ENCODE measurements at places on chromosomes 3 and 15.

GRCh38 chr3:150064971-150065370, 94.3 kb upstream of the PFN2 start:
- no peak for DNase-seq

- no peak for DNase-seq
Measured at GRCh38 chr15:69557707-69558409, 105.2 kb downstream of the RPLP1 start.

DNA sequence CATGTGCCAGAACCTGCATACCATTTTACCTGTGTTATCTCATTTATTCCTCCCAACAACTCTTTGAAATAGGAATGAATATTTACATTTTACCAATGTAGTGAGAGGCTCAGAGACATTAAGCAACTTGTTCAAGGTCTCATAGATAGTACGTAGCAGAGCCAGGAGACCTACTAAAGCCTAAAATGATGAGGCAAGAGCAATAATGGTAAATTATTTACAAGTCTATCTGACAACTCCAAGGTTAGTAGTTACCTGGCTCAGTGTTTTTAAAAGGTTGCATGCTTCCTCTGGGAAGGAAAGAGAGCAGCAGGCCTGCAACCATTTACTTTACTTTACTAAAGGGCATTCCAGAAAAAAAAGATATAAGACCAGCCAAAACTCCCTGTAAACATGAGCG, 103.0 kb downstream of the CFAP20DC start:
- DNase-seq: no peak

DNA sequence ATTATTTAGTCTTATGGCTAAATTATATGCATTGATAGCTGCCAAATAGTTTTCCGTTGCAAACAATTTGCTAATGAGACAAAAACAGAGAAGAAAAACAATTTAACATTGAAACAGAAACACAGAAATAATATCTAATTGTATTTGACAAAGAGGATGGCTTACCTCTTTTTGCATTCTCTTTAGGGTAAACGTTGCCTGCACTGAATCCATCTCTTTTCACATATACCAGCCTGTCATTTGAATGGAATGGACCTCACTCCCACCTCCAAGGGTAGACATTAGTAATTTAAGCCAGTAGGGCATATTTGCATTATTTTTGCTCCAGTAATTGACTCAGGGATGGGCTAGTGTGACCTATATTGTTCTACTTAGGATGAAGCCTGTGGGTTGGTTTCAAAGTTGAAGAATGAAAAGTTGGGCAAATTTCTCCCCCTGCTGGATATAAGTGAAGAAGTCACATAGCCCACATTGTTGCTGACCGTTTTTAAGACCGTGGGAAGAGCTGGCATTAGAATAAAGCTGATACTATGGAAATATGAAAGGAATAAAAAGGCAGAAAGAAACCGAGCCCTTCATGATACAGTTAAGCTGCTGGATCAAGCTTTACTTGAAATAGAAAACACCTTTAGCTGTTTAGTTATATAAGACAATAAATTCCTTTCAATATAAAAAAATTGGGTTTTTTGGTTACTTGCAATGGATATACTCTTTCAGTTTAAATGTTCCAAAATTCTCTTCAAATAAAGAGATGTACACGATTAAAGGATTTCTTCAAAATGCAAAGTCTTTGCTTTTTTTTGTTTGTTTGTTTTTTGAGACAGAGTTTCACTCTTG, 26.9 kb downstream of the PIERCE2 start:
- peak; percentile 15 for DNase-seq

DNA sequence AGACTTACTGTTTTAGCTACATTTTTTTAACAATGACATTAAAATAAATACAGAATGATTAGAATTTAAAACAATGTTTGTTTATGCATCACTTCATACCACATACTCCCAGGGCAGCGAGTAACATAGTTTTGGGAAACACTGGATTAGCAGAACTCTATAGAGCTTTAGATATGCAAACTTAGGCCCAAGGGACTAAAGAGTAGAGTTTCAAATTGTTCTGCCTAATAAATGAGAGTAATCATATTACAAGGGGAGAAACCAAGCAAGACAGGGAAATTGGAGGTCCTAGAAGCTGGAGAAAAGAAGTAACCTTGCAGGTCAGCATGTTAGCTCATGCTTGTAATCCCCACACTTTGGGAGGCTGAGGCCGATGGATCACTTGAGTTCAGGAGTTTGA, 3.6 kb upstream of the DAZL start:
- no peak for DNase-seq

GRCh38 chr3:125062904-125063618, 7.3 kb upstream of the HEG1 start:
- no peak for DNase-seq

- DNase-seq: no peak
Measured at GRCh38 chr3:138241676-138242075, 54.6 kb downstream of the ARMC8 start.

DNA sequence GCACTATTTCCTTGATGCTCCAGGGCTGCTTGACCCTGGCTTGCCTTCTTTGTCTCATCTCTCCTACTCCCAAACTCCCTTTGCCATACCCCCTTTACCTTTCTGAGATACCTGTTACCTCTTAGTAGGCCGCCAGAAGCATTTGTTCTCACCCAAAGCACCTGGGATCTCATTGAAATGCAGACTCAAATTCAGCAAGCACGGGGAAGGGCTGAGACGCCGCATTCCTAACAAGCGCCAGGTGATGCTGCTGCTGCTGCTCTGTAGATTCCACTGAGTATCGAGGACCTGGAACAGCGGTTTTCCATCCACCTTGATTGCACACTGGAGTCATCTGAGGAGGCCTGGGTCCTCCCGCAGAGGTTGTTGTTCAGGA, 91.8 kb downstream of the TMEM266 start:
- DNase-seq: no peak

- DNase-seq: no peak
Measured at GRCh38 chr3:130661140-130661891, 85.3 kb downstream of the PIK3R4 start.

DNA sequence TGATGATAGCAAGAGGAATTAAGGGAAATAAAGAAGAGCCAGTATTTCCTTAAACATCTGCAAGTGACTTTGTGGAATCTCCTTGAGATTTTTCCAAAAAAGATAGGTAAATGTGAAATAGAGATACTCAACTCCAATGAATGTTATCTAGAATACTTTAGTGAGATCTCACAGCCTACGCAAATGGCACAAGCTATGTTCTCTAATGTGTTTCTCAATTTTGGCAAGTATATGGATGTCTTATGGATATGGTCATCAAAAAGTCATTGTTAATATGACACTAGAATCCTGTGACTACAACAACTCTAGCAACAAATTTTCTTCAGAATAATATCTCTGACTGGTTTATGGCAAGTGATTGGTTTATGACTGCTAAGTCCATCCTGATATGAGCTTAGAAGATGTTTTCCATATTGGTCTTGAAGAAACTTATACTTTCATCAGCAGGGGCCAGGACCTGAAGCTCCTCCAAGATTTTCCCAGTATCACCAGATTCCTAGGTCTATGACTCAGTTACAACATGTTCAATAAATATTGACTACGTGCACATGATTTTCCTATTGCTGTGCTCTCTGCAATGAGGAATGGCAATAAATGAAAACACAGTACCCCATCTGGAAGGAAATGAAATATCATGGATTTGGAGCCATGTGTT, 170.9 kb upstream of the THBS1 start:
- no peak for DNase-seq

- no peak for DNase-seq
Measured at GRCh38 chr3:127036209-127037020, 53.5 kb downstream of the PLXNA1 start.

DNA sequence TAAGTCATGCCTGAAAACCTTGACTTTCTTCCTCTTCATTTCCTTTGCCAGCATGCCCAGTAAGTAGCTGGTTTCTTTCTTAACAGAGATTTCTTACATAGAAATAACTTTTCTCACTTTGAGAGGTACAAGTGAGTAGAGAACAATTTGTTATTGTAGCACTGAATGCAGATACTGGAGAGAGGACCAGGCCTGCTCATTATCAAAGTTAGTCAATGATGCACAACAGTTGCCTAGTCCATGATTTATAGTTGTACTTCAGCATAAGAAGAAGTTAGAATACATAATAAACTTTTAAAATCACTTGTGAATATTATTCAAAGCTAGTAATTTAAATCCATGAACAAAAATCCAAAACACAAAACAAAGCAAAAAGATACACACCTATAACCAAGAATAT, 213.0 kb downstream of the PCCB start:
- no peak for DNase-seq

DNA sequence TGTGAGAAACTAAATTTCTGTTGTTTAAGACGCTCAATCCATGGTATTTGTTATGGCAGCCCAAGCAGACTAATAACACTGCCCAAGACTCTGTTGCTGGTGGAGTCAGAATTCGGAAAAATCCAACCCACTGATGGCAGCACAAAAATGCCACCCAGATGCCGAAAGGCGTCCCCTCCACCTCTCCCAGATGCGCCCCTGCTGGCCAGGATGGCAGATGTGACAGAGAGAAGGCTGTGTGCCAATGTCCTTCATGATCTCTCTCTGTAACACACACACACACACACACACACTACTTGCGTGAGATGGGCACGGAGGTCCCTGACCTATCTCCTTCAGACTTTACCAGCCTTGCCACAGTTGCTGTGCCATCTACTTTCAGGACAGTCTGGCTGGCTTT, 10.9 kb upstream of the LYSMD4 start:
- no peak for DNase-seq

DNA sequence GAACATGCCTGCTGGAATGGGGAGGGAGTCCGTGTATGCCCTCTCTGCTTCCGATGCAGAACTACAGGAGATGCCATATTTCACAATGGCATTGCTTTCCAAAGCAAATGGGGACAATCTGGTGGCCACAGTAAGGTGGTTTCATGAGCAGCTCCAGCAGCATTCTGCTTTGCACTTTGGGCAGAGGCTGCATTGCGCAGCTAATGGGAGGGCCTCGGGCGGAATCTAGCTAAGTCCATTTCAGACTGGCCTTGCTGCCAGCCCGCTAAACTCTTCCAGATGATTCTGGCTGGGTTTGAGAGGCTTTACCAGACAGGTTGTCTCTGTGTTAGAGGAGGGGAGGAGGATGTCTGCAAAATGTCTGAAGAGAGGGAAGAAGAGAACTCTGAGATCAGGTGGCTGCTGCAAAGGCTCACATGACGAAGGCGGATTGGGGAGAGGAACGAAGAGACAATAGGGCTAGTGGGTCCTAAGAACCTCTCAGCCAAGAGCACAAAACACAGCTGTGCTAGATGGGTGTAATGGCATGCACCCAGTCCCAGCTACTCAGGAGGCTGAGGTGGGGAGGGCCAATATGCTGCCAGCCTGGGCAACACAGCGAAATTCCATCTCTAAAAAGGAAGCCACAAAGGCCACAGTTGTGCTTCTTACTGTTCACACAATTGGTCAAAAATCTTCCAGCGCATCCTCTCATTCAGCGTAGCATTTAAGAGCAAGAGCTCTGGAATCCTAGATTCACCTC, 63.7 kb downstream of the BDH1 start:
- DNase-seq: no peak

GRCh38 chr3:170037463-170038433, at the start of gene GPR160:
Gene GPR160, plus strand, starts transcription at chr3:170037995. Its CDS starts 45,978 bp downstream, at chr3:170083973.
- DNase-seq: no peak

DNA sequence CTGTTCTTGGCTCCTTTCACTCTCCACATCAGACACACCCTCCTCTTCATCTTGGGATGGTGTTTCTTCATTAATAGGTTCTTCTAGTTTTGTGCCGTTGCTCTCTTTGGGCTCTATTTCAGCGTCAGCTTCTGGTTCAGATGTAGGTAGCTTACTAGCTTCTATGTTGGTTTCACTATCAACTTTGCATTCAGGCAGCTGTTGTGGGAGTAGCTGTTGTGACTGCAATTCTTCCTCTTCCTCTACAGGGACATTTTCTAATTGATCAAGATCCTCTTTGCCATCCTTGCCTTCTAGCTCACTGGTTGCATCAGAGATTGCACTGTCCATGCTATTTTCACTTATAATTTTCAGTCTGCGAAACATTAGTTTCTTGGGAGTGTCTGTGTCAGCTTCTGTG, 80.1 kb downstream of the SETD2 start:
- no peak for DNase-seq

DNA sequence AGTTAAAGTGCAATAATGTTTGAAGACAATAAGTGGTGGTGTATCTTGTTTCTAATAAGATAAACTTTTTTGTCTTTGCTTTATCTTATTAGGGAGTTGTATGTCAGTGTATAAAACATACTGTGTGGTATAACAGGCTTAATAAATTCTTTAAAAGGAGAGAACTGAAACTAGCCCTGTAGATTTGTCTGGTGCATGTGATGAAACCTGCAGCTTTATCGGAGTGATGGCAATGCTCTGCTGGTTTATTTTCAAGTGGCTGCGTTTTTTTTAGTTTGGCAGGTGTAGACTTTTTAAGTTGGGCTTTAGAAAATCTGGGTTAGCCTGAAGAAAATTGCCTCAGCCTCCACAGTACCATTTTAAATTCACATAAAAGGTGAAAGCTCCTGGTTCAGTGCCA, 2.7 kb downstream of the RPL15 start:
- no peak for DNase-seq

DNA sequence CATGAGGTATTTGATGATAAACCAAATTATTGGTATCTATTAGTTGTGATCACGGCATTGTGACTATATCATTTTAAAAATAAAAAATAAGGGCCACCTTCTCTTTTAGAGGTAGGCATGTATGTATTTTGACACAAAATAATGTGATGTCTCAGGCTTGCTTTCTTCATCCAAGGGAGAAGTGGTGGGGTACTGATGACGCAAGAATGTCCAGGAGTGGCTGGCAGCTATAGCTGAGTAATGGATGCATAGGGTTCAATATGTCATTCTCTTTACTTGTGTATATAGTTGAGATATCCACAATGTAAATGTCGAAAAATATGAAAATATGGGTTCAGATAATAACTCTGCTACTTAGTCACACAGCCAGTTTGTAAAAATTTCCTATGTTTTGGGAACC, 46.8 kb upstream of the NSMCE3 start:
- no peak for DNase-seq

DNA sequence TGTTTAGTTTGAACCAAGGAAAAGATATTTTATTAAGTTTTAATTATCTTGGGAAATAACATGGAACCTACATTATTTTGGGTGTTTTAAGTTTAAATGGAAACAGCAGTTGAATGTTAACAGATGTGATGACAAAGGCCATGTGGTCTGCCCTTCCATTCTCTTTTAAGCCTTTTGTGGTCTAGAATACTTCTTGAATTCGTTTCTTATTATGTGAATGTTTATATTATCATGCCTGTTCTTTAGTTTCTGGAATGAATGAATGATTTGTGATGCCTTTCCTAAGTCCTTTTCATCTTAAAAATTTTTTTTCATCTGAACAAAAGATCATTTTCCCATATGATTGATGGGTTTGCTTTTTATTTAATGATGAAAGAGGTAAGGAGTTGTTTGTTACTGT, 44.6 kb downstream of the SNRK start:
- no peak for DNase-seq
